CMK (cell line): ENCODE measurements at places on chromosomes 4 and X.

DNA sequence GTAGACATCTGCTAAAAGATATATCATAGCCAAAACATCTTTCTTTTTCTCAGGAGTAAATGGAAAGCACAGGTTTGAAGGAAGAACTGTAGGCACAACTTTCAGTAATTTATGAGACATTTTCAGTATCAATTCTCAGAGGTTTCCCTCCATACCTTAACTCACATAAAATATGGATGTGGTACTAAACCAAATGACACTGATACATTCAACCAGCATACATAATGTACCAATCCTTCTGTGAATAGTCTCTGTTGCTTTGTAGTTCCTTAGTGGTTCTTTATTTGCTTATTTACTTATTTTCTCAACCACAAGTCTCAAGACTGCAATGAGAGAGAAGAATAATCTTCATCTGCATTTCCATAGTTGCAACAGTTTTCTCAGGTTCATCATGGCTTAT lies 96.1 kb downstream of the ARHGAP24 start:
- no peak for DNase-seq

- no peak for DNase-seq
These were observed 16.3 kb upstream of the ESX1 start for GRCh38 chrX:104270916-104271512.

DNA sequence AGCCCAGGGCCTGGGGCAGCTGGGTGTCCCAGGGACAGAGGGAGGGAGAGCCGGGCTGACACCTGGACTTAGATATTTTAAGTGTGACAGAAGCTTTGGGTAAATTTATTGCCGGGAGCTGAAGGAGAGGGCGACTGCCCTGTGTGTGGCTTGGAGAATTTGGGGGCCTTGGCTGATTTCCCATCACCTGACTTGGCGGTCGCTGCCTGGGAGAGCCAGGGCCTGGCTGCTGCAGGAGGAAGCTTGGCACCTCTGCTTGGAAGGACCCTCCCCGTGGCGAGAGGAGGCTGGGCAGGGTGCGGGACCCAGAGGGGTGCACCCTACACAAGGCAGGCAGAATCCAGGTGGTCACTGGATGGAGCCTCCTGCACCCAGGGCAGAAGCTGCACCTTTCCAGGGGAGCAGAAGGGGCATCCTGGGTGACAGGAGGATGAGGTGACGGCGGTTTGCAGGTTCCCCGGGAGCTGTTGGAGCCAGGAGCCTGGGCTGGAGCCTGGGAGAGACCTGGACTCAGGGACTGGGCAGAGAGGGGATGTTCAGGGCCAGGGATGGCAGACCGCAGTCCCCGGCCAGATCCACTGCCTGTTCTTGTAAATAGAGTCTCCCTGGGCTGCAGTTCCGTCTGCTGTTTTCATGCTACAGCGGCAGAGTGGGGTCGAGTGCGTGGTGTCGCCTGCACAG lies 72.0 kb downstream of the RGS12 start:
- no peak for DNase-seq

DNA sequence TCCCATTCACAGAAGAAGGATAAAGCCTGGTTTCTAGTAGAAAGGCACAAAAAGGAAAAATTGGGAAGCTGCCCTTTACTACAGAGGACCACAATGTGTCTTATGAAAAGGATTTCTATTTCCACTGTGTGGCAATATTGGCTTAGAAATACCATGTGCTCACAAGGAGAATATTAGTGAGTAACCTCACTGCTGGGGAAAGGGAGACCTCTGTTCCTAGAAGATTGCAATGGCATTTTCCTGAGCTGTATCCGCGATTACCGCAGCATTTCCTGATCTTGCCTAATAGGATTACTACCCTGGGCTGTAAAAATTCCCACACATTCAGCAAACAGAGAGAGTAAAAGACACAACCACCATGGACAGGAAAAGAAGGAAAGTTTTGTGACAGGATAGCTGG lies 308.8 kb upstream of the TECRL start:
- DNase-seq = no peak

DNA sequence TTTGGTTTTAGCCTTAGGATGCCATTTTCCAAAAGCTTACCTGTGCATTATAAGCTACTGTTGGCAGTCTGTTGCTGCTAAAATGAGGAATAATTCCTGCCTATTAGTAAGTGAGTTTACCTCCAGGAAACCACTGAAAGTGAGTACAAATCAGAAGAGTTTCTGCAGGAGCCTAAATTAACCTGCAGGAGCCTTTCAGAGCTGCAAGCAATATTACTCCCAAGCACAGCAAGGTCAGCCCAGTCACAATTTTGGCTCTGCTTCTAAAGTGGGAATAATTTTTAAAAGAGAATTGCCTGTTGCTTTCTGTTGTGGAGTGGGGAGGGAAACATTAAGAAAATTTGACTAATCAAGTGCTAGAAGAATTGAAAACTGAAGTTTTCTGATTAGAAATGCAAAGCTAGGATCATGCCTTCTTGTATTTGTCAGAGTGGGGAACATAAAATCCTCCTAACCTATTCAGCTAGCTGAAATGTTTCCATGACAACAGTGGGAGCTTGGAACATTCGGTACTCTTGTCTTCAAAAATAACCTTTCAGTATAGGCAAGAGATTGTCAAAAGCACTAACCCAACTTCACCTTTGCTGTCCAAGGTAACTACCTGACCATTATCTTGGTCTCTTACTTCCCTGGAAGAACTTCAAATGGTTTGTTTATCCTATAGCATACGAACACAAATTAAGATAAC lies 193.2 kb downstream of the COMMD8 start:
- no peak for DNase-seq

GRCh38 chr4:7415927-7416686 lies 18.6 kb downstream of the PSAPL1 start:
- no peak for DNase-seq

DNA sequence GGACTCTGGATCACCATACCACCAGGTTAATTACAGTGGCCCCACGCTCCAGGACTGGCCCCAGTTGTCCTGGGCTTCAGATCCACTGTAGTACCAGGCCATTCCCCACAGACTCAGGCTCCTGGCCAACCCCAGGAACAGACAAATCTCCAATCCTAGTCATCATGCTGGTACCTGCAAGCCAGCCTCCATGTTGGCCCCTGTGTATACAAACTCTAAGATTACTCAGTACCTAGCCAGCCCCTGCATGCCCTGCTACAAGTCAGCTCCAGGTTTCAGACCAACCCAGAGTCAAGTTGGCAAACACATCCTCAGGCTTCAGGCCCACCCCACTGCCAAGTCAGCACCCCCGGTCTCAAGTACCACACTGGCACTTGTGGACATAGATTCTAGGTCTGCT lies 85.9 kb downstream of the KLF8 start:
- no peak for DNase-seq

DNA sequence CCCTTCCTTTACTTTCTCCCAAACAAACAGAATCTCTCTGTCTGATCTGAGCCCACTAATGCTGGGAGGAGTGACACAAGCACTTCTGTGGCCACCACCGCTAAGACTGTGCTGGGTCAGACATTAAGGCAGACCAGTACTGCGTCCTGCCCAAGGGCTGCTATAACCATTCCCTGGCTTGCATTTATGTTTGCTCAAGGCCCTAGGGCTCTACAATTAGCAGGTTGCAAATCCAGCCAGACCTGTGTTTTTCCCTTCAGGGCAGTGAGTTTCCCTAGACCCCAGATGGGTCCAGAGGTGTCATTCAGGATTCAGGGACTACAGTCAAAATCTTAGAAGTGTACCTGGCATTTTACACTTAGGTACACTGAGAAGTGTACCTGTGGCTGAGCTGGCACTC lies 89.7 kb downstream of the SPANXN4 start:
- no peak for DNase-seq

GRCh38 chr4:140106289-140106844 lies 47.6 kb downstream of the MAML3 start:
- DNase-seq = no peak

DNA sequence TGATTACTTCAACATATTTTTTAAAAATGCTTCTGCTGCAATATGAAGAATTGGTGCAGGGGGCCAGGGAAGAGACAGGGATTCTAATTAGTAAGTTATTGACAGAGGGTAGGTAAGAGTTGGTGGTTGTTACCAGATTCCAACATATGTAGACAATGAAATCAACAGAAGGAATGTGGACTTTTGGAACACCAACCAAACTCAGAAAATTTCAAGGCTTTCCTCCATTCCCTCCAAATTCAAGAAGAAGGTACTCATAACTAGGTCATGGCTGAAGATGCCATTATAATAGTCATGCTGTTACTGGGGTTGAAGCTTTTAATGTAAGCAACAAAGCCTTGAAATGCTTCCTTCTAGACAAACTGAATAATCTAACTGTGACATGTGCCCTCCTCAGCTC lies 22.9 kb upstream of the CXCL13 start:
- DNase-seq = no peak

GRCh38 chr4:118834070-118834469 lies 1.9 kb downstream of the SEC24D start:
- no peak for DNase-seq

- no peak for DNase-seq
These were observed 60.4 kb upstream of the MAGEA4 start for GRCh38 chrX:151852294-151852693.

DNA sequence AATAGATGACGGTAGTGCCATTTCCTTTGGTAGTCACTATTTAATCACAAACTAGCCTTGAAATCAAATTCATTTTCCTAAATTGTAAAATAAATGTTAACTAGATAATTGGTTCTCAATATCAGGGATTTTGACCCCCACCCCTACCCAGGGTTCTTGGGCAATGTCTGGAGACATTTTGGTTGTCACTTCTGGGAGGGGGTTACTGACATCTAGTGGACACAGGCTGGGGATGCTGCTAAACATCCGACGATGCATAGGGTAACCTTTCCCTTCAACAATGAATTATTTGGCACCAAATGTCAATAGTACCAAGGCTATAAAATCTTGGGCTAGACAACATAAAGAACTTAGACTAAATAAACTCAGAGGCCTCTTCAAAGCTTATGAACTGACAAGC lies 285.8 kb upstream of the TRPC5 start:
- DNase-seq = no peak

DNA sequence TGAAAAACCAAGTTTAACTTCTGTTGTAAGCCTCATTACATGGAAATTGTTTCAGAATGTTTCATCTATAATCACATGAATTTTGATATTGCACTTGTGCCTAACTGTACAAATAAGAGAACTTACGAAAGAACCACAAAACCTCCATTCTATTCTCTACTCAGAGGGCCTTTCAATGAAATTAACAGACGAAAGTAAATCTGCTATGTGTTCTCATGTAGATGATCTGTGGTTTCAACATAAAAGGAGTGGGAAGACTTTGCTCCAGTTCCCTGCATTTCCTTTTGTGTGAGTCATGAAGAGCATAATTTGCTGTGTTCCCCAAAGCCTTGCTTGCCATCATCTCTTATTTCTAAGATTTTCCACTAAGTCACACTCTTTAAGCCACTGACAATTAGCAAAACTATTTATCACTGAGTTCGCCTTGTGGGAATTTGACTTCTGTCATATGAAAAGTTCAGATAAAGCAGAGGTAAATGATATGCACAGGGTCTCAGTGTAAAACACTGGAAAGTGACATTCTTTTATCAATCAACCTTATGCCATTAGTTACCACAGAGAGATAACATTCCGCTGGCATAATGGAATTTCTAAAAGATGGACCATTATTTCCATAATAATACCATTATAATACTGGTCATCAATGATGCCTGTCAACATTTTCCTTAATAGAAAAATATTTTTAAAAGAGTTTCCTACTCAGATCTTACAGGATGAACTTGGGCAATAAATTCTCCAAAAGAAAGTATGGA lies 329.8 kb downstream of the NR3C2 start:
- DNase-seq = no peak

DNA sequence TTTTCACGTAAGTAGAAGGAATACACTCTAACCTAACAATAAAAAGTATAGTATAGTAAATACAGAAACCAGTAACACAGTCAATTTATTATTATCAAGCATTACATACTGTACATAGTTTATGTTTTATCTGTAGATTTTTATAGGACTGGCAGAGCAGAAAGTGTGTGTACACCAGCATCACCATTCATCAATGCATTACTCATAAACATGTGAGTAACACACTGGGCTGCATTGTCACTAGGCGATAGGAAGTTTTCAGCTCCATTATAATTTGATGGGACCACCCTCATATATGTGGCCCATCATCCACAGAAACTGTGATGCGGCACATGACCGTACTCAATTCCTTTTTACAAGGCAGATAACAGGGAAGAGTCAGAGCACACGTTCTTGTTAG lies 137.8 kb upstream of the RBPJ start:
- DNase-seq = no peak

DNA sequence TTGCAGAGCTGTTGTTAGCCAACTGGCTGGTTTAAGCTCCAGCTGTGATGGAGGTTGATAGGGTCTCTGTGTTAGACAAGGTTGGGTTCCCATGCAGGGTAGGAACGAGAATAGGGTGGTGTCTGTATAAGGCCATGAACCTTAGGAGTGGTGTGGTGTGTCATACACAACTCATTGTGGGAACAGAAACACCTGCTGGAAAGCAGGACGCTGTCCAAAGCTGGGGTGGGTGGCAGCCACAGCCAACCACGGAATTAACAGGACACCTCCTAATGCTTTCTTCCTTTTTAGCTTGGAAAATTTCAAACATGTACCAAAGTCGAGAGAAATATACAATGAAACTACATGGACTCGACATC lies 94.4 kb downstream of the ARHGAP10 start:
- DNase-seq = no peak

DNA sequence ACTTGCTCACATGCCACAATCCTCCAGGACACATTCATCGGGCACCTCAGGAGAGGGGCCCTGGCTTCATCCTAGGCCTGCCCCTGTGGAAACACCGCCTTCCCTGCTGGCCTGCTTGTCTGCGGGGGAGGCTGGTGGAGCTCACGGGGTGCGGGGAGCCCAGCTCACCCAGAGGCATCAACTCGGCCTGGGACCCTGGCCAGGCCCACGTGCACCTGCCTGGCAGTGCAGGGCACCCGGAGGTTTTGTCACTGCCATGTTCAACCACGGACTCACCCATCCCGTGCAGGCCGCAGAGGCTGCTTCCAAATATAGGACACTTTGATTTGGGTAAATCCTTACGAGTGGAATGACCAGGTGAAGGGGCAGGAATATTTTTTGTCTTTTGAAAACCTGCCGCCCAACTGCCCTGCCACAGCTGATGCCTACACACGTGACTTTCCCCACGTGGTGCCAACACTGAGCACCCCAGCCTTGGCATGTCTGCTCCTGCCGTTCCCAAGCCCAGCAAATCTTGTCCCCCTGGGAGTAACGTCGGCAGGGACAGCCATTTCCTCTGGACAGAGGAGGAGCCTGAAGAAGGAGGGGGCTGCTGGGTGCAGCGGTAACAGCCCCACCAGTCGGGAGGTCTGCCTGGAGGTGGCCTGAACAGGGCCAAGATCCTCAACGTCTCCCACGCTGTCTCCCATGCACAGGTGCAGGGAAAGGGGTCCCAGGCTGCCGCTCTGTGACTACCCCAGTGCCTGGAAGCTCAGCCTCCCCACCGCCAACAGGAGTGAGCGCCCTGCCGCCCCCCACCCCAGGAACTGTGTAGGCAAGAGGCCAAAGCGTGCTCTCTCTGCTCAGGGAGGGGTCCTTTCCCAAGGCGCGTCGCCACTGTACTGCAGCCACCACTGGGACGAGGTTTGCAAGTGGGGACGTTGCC lies 8.5 kb downstream of the MXD4 start:
- DNase-seq = no peak
